ENCODE measurements at places on chromosomes 2 and 18.

GRCh38 chr18:22813648-22814328 lies 119.3 kb upstream of the RBBP8 start:
- DNase-seq = no peak

- no peak for DNase-seq
These were observed 76.5 kb downstream of the BABAM2 start for GRCh38 chr2:27967076-27967475.

DNA sequence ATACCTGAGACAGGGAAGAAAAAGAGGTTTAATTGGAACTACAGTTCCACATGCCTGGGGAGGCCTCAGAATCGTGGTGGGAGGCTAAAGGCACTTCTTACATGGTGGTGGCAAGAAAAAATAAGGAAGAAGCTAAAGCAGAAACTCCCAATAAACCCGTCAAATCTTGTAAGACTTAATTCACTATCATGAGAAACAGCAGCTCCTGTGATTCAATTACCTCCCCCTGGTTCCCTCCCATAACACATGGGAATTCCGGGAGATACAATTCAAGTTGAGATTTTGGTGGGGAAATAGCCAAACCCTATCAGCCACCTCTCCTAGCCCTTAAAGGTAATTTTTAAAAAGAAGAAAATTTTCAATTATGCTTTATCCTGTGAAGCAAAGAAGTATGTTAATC lies 728.8 kb downstream of the RNF144A start:
- no peak for DNase-seq

DNA sequence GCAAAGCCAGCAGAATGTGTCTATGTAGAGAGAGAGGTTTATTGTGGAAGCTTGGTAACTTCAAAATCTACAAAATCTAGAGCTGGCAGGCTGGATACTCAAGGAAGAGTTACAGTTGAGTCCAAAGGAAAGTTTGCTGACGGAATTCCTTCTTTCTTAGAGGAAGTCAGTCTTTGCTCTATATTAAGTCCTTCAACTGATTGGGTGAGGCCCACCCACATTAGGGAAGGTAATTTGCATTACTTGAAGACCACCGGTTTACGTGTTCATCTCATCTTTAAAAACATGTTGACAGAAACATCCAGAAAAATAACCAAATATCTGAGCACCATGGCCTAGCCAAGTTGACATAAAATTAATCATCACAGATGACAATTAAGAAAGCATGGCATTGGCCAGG lies 101.5 kb downstream of the TEX51 start:
- DNase-seq = no peak

DNA sequence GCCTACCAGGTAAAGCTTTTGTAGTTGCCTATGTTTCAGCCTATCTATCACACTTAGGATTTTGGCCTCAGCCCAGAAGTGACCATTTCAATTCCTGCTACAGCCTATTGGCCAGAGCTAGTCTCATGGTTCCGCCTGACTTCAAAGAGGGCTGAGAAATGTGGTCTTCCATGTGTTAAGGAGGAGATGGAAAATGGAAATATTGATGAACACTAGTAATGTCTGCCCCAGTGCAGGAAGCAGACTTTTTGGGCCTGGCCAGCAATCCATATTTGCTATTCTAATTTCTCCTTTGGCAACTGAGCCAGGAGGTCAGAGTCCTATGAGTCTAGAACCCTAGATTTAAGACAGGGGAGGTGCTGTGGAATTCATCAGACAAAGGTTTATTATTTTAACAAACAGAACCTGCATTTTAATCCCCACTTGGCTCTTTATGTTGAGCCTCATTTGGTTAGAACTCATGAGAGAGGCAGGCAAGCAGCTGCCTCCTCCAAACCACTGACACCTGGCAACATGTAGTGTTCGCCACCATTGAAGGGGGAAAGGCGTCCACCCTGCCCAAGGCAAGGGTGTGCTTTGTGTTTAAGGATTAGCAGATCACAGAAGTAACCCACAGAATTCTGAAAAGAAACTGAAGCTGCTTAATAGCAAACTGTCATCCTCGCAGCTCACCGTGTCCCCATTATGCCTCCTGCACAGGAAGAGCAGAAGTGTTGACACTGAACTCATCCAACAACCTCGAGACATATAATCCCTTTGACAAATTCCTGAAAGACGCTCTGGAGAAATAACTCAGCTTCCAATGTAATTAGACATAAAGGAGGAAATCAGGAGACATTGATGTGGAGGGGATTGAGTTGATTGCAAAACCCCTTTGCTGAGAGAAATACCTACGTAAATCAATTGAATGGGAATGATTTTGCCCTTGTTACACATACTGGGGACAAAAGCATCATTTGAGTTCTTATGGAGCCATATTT lies 47.7 kb upstream of the SCG2 start:
- DNase-seq = no peak

DNA sequence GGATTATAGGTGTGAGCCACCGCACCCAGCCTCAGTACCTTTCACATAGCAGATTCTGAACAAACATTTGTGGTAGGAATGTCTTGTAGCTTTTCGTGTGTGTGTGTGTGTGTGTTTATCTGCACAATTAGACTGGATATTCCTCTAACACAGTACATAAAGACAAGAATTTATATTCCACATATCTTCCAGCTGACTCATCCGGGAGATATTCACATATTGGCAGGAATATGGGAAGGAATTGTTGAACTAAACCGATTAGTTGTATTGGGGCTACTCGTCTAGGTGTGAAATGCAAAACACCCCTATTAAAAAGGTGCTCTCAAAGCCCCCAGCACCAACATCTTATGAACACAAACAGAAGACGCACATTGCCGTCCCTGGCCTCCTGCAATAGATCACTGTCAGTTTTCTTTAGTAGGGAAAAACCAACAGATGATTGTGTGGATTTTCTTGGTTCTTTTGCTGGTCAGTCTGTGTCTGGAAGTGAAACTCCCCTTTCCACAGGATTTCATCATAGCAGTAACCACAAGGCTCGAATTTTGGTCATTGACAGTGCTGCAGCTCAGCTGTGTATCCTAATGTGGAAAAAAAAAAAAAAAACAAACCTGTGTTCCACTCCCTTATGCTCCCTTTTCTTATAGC lies 208.5 kb upstream of the ACVR2A start:
- DNase-seq = no peak

- no peak for DNase-seq
These were observed 3.0 kb upstream of the IL1RN start for GRCh38 chr2:113124181-113124961.

DNA sequence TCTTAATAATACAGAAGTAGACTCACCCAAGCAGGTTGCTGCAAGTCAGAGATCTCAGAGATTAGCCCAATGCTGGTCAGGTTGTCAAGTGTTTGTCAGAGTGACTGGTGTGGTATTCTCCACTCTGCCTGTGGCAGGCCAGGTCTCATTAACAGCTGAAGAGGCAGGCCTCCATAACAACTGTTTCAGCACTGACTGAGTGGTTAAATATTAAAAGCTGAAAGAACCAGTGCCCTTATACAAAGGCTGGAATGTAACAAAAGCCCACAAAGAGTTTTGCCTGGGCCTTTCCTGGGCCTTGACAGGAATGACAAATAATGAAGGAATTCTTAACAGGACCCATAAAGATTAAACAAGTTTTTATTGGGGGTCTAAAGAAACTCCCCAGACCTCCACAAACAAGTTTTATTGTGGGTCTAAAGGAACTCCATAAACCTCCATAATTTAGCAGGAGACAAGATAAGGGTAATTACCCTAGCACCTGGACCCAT lies 26.8 kb downstream of the SULT1C2 start:
- DNase-seq = no peak

- peak; percentile 69 for DNase-seq
These were observed 816 bp downstream of the CDH2 start for GRCh38 chr18:28175930-28176697.

DNA sequence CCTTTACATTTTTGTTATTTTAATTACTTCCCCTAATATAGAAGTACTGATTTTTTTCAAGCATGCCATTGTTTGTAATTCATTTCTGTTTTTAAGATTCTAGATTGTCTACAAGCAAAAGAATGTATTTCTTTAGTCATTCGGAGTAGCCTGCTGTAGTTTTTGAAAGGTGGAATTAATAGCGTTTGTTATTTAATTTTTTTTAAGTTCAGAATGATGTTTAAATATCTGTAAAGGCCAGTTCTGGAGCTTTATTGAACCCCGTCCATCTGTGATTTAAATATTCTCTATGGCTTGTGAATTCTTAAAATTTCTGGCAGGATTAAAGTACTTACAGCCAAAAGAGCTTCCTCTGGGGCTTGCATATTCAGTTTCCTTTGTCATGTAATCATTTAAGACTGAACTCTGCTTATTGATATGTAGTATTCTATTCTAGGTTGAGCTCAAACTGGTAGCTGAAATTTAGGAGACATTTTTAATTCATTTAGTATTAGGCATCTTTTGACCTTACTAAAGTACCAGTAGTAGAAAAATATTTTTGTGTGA lies 5.2 kb downstream of the TGIF1 start:
- peak; percentile 43 for DNase-seq

DNA sequence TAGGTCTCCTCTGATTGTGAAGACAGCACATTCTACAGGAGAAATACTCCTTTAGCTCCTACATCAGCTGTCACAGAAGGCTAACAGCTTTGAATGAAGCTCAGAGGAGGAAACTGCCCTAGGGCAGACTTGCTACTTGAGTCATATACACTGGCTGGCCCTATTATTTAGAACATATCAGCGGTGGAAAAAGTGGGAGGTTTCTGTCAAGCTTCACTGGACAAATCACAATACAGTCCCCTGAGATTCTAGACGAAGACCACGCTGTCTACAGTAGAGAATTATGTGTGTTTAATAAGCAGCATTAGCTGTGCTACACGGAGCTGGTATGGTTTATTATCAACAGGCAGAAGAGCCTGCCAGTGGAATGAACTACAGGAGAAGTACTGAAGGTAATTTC lies 230.9 kb upstream of the FSIP2 start:
- no peak for DNase-seq

- DNase-seq = peak; percentile 7
These were observed 31.8 kb downstream of the SP100 start for GRCh38 chr2:230447455-230448451.

DNA sequence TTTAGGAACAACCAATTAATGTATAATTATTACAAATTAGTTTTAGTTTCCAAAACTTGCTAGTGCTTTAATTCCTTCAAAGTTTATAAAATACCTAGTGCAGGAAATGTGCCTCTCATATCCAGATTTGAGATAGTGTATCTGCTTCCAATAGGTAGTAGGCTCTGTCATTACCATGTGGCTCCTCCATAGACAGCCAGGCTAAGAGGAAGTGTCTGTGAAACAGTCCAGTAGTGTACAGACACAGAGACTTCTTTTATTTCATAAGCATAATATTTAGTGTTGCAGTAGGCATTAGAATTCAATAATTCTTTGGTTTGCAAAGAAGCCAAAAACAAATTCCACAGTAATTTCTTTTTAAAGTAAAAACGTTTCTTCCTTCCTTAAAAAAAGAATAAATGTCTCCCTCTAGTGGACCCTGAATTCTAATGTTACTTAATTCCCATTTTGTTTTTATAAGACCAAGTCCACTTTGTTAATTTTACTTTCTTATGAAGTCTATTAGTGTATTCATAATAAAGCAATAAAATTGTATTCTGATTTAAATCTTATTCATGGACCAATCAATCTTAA lies 101.2 kb downstream of the NEB start:
- DNase-seq = no peak

GRCh38 chr18:12046046-12046750 lies 47.4 kb upstream of the ANKRD62 start:
- DNase-seq = no peak

DNA sequence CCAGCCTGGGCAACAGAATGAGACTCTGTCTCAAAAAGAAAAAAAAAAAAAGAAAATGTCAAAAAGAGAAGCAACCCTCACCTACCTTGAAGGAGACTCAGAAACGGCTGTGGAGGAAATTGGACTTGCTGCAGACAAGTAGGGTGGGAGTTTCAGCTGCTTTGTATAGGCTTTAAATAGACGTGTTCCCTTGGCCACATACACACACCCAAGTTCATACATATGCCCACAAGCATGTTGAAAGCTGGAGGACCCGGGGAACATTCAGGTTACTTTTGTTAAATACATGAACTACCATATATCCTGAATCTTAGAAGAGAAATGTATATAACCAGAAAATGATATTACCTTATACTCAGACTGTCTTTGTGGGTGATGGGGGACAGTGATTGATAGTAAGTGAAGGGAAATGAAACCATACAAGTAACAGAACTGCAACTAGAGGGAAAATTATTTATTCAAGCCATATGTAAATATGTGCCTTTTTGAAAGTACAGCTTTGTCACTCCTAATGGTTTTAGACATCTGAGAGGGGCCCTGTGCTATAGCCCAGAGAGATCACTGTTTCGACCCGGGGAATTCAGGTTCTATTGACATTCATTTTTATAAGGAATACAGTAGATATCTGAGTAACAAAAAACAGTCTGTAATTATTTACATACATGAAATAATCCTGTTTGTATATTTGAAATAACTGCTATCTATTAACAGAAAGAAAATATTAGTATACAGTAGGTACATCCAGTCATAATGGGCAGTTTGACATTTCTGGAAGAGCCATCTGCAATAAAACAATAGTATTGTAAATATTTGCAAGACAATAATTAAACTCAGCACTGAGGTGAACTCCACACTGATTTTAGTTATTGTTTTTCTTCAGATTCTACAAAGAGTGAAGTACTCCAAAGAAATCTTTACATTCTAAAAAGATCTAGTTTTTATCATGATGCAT lies 48.0 kb upstream of the TGIF1 start:
- no peak for DNase-seq

DNA sequence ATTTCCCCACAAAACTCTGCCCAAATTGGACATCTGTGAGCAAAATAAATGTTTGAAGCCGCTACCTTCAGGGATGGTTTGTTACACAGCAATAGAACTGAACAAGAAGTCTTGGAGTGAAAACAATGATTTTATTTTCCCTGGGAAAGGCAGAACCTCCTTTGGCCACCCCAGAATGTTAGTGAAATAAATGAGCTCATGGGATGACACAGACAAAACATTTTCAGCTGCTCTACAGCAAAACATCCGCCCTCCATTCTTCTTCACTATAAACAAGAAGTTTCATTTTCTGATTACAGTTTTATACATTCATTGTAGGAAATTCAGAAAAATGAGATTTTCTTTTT lies 4.3 kb upstream of the EFHD1 start:
- no peak for DNase-seq

- DNase-seq = no peak
These were observed 38.1 kb downstream of the ZNF236 start for GRCh38 chr18:76860411-76860810.

- DNase-seq = no peak
These were observed 80.7 kb upstream of the EHBP1 start for GRCh38 chr2:62624855-62625254.

DNA sequence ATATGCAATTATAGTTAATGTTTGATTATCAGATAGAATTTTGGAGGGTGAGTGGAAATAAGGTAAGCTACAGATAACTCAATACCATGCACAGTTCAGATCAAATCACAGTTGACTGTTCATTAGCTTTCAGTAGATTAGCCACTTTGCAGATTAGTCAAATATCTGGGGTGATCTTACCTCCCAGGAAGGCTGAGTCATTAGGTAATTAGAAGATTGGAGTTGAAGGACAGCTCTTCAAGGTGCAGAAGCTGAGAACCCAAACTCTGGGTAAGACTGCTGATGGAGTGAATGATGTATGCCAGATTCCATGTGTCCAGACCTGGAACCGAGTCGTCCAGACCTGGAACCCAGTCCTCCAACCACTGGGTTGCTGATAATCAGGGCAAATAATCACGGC lies 262.8 kb upstream of the UBE2E3 start:
- DNase-seq = no peak
